ENCODE measurements at places on chromosomes 6 and 20. TPM values are rescaled to one million over a fixed set of nuclear protein-coding genes. Genes with fewer than 3 reads are reported as not detected.

Gene SPATS1
- 0.33 TPM for total RNA-seq

- DNase-seq = no peak
- no peaks in the 10 kb centered on the region for H3K27me3 ChIP-seq
- no peak overlapping the region for H3K27ac ChIP-seq
- H3K4me1 ChIP-seq = peaks cover 8% of the 10 kb centered on the region
- no peaks in the 10 kb centered on the region for H3K36me3 ChIP-seq
These were observed 167.7 kb upstream of the CDYL start for GRCh38 chr6:4608361-4609115.

GRCh38 chr6:157070403-157071107, 252.8 kb downstream of the TMEM242 start:
- no peaks in the 10 kb centered on the region for H3K27me3 ChIP-seq
- H3K27ac ChIP-seq = no peak overlapping the region
- no peak for DNase-seq
- H3K36me3 ChIP-seq = peaks cover 6% of the 10 kb centered on the region
- H3K4me3 ChIP-seq = no peak overlapping the region

GRCh38 chr20:6558341-6558740, 209.1 kb upstream of the BMP2 start:
- no peaks in the 10 kb centered on the region for H3K27me3 ChIP-seq
- H3K36me3 ChIP-seq = no peaks in the 10 kb centered on the region
- DNase-seq = no peak

- H3K4me3 ChIP-seq = no peak overlapping the region
- H3K27ac ChIP-seq = no peak overlapping the region
- H3K27me3 ChIP-seq = no peaks in the 10 kb centered on the region
- no peaks in the 10 kb centered on the region for H3K36me3 ChIP-seq
- no peaks in the 10 kb centered on the region for H3K4me1 ChIP-seq
- DNase-seq = no peak
These were observed 61.2 kb downstream of the EYA2 start for GRCh38 chr20:46955601-46956556.

GRCh38 chr20:35145141-35145564, 2.0 kb downstream of the EDEM2 start:
- H3K4me3 ChIP-seq = no peak overlapping the region
- H3K27me3 ChIP-seq = no peaks in the 10 kb centered on the region
- H3K36me3 ChIP-seq = peaks cover 18% of the 10 kb centered on the region
- H3K27ac ChIP-seq = peak overlapping the region; percentile 84

- H3K27ac ChIP-seq = peak within 1 kb of the TSS; percentile 55
- no peaks in the 10 kb centered on the region for H3K36me3 ChIP-seq
- peaks cover 12% of the 10 kb centered on the region for H3K4me1 ChIP-seq
- peak within 1 kb of the TSS; percentile 78 for H3K4me3 ChIP-seq
- peaks cover 36% of the 10 kb centered on the region for H3K27me3 ChIP-seq
- DNase-seq = peak; percentile 79
These were observed at the start of gene ACSS2 for GRCh38 chr20:34876406-34877282. ACSS2 (plus strand) TSS chr20:34876612; CDS start chr20:34876646, 34 bp downstream.

GRCh38 chr6:24797596-24798216, 1.0 kb downstream of the ARMH2 start:
- no peak for DNase-seq
- no peak overlapping the region for H3K4me3 ChIP-seq
- H3K36me3 ChIP-seq = no peaks in the 10 kb centered on the region
- H3K27me3 ChIP-seq = no peaks in the 10 kb centered on the region
- H3K27ac ChIP-seq = no peak overlapping the region

DNA sequence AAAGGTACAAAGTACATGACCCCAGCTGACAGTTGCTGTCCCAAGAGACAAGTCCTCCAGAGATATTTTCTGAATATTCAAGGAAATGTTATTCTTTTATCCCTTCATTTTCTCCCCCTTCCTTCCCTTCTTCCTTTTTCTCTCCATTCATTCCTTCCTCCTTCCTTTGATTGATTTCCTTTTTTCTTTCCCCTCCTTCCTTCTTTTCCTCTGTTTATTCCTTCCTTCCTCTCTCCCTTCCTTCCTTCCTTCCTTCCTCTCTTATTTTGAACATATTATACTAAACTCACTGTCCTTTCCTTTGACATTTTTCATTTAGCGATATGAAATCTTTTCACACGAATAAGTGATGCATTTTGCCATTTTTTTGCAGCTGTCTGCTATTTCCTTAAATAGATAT, 73.2 kb upstream of the HDDC2 start:
- no peaks in the 10 kb centered on the region for H3K27me3 ChIP-seq
- no peaks in the 10 kb centered on the region for H3K4me1 ChIP-seq

- H3K4me1 ChIP-seq = no peaks in the 10 kb centered on the region
- H3K4me3 ChIP-seq = no peak overlapping the region
- H3K27ac ChIP-seq = no peak overlapping the region
- DNase-seq = no peak
- peaks cover 7% of the 10 kb centered on the region for H3K27me3 ChIP-seq
- H3K36me3 ChIP-seq = no peaks in the 10 kb centered on the region
These were observed 11.9 kb downstream of the XKR7 start for GRCh38 chr20:31979713-31980426.

GRCh38 chr20:23415959-23416583, 5.2 kb downstream of the NAPB start:
- no peak overlapping the region for H3K27ac ChIP-seq
- no peaks in the 10 kb centered on the region for H3K27me3 ChIP-seq
- no peaks in the 10 kb centered on the region for H3K36me3 ChIP-seq

- H3K4me3 ChIP-seq = no peak overlapping the region
- peaks cover 6% of the 10 kb centered on the region for H3K4me1 ChIP-seq
- peak overlapping the region; percentile 90 for H3K27ac ChIP-seq
These were observed 66.6 kb downstream of the PREX1 start for GRCh38 chr20:48761023-48761785.
